Posterior cingulate gyrus (tissue), 11 donors: ENCODE measurements at places on chromosomes 7 and 10.

GRCh38 chr7:72416846-72417245 lies 4.7 kb upstream of the CALN1 start:
- DNase-seq = no peak

GRCh38 chr10:88702848-88703597 lies 3.0 kb upstream of the LIPK start:
- DNase-seq = no peak

- peak; percentile 90 for DNase-seq
Observed at GRCh38 chr10:47176206-47176902, 123.6 kb upstream of the GDF10 start.

DNA sequence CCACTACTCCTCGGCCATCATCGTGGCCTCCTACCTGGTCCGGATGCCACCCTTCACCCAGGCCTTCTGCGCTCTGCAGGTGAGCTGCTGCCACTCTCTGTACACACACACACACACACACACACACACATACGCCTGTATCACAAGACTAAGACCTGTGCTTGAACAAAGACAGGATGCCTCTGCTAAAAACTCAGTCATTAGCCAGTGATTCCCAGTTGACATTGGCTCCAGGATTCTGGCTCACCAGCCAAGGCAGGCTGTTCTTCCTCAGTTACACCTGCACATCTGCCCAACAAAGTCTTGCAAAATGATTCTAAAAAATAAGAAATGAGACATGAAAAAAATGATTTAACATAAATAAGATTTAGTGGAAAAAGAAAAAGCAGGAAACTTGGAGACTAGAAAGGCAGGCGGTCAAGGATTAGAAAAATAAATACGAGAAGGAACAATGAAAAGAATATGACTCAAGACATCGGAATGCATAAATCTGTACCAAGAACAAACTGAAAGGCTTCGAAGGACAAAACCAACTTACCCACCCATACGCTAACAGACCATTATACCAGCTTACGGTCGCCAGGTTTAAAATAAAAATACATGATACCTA lies 7.4 kb upstream of the LRRC18 start:
- no peak for DNase-seq

DNA sequence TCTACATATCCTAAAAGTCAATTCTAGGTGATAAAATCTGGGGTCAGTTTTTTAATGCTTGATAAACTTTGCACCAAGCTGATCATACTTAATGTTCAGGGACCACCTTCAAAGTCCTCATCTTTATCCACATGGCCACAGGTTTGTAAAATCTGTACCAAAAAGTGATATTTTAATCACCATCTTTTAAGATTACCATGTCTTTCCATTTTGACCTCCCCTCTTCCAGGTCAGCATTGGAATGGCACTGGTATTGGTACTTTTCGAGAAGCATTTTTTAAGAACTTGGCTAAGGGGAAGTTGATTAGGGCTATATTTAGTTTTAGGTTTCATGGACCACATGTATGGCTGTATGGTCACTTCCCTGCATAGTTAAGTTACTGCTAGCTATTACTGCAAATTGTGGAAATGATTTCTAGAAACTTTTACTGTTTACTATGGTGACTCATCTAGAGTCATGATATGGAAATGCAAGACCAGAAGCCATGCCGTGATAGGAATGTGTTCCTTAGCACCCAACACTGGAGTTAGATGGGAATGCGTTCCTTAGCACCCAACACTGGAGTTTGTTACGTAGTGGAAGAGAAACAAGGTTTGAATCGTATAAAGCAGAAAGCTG lies 50.8 kb upstream of the ABLIM1 start:
- no peak for DNase-seq

DNA sequence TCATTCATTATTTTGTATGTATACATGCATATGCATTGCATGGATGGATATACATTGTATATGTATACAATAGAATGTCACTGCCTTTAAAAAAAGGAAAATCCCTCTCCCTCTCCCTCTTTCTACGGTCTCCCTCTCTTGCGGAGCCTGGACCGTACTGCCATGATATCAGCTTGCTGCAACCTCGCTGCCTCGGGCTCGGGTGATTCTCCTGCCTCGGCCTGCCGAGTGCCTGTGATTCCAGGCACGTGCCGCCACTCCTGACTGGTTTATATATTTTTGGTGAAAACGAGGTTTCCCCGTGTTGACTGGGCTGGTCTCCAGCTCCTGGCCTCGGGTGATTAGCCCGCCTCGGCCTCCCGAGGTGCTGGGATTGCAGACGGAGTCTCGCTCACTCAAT lies 24.4 kb downstream of the IPMK start:
- DNase-seq = no peak

- no peak for DNase-seq
Observed at GRCh38 chr7:108189733-108190388, 59.7 kb upstream of the LAMB4 start.

DNA sequence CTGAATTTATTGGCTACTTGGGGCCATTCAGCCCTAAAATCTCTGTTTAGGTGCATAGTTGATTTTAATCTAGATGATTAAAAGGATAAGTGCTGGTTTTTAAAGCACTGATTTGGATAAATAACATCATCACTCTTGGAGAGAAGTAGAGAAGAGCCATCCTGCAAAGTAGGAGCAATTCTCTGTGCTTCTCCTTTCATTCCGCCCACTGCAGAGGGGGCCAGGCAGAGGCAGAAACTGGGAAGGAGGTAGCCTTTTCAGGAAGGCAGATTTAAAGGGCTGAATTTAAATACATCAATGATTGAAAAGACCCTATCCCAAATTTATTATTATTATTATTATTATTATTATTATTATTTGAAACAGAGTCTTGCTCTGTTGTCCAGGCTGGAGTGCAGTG lies 14.1 kb downstream of the MAP3K8 start:
- no peak for DNase-seq

DNA sequence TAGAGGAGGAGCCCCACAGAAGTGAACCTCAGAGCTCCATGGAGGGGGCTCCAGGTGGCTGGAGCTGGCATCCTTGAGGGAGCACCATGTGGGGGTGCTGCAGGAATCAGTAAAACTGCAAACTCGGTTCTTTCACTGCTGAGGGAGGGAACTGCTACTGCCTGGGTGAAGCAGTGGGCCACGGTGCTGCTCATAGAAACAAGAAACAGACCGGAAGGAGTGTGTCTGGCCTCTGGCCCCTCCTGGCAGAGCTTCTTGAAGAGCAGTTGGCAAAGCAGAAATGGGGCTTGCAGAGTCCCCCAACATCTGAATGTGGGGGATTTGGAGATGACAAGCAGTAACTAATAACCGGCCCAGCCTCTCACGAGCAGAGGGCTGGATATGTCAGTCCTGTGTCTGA lies 23.8 kb downstream of the TACC2 start:
- no peak for DNase-seq

DNA sequence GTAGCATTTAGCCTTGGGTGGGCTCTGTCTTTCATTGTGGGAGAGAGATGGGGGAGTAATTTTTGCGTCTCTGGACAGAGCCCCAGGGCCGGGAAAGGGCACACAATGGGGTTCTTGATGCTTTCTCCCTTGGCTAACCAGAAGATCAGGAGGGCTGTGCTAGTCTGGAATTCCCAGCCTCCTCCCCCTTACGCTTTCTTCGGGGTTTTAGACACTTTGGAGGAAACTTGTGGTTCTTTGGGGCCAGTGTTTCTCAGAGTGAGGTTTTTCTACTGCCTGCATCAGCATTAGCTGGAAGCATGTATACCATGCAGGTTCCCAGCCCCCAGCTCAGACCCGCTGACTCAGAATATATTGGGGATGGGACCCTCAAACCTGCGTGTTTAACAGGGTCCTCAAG lies 7.0 kb downstream of the NEURL1 start:
- DNase-seq = no peak

DNA sequence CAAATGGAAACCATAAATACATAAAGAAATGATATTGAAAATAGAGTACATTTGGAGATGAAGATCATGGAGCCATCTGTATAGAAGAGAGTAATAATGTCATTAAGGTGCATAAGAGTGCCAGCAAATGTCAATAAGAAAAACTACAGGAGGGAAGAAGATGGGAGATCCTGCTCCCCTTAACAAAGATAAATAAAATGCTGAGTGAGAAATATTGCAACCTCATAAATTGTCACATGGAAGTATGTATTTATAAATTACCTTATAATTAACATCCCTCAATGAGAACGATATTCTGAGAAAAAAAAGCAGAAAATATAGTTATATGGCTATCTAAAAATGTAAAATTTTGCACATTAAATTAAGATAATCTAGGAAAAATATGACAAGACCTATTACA lies 155.2 kb upstream of the PRSS1 start:
- no peak for DNase-seq

GRCh38 chr10:103232772-103233488 lies 12.8 kb upstream of the RPEL1 start:
- DNase-seq = no peak

DNA sequence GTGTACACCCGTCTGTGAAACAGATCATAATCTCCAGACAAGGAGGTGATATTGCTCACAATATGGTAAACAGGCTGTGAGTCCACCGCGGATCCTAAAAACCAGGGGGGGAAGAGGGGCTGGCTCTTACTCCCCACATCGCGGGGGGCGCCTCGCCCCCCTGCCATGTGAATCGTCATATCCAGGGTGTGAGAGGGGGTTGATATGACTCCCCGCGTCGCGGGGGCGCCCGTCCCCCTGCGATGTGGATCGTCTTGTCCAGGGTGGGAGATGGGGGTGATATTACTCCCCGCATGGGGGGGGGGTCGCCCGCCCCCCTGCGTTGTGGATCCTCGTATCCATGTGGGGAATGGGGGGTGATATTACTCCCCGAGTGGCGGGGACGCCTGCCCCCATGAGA lies 30.9 kb downstream of the OCM2 start:
- no peak for DNase-seq

- DNase-seq = no peak
Observed at GRCh38 chr10:88670497-88670896, 6.3 kb downstream of the LIPF start.

GRCh38 chr7:107982042-107982840 lies 20.7 kb downstream of the LAMB1 start:
- no peak for DNase-seq

- DNase-seq = no peak
Observed at GRCh38 chr7:74441801-74442200, 11.9 kb upstream of the GTF2IRD1 start.

- DNase-seq = no peak
Observed at GRCh38 chr7:47049234-47049774, 532.6 kb downstream of the TNS3 start.

- DNase-seq = no peak
Observed at GRCh38 chr10:100904917-100905316, 7.8 kb upstream of the SLF2 start.

DNA sequence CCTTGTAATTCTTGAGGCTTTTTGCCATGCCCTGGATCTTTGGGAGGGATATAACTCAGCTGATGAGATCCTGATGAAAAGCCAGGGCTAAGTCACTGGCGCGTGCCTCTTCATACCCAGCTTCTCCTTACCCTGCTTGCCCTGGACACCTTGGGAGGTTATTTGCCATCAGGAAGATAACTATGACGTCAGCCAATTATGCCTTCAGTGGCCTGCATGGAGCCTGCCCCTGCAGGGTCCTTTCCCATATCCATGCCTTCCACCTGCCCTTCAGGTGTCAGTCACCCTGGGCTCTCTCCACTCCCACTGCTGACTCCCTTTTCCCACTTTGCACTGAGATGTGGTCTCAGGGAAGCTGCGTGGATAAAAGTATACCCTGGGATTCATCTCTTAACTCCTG lies 520.1 kb downstream of the SORCS3 start:
- DNase-seq = no peak

GRCh38 chr7:159061674-159062212 lies 82.9 kb downstream of the VIPR2 start:
- DNase-seq = no peak

GRCh38 chr10:89845541-89846280 lies 144.3 kb downstream of the KIF20B start:
- DNase-seq = no peak

DNA sequence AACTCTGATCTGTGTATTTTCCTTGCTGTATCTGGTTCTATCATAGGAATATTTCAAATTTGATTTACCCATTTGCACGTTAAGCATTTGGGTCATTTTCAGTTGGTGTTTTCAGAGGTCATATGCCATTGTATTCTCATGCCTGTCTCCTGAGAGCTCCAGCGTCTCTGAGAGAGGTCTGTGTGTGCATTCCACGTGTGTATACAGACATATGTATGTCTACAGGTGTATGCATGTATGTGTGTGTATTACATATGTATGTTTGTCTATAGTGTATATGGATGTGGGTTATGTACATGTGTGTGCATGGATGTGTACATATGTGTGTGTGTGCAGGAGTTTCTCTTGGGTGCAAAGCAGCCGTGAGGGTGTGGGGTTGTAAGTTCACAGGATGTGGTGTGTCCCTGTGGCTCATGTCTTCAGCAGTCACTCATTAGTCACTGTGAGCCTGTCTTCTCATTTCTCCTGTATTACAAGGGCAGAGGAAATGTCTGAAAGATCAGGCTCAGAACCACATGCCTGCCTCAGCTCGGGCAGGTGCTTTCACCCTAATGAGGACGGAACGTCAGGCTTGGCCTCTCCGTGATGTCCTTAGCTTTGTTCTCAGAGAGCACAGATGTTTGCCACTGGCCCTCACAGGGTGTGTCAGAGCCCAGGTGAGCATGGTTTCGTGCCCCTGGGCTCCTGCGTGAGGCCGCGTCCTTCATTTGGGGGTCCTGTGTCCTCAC lies 101.6 kb downstream of the NKX6-2 start:
- DNase-seq = no peak

- no peak for DNase-seq
Observed at GRCh38 chr7:20217193-20217948, at the start of gene MACC1. Gene MACC1, minus strand, starts transcription at chr7:20217384. Its CDS starts 55,522 bp downstream, at chr7:20161862.

DNA sequence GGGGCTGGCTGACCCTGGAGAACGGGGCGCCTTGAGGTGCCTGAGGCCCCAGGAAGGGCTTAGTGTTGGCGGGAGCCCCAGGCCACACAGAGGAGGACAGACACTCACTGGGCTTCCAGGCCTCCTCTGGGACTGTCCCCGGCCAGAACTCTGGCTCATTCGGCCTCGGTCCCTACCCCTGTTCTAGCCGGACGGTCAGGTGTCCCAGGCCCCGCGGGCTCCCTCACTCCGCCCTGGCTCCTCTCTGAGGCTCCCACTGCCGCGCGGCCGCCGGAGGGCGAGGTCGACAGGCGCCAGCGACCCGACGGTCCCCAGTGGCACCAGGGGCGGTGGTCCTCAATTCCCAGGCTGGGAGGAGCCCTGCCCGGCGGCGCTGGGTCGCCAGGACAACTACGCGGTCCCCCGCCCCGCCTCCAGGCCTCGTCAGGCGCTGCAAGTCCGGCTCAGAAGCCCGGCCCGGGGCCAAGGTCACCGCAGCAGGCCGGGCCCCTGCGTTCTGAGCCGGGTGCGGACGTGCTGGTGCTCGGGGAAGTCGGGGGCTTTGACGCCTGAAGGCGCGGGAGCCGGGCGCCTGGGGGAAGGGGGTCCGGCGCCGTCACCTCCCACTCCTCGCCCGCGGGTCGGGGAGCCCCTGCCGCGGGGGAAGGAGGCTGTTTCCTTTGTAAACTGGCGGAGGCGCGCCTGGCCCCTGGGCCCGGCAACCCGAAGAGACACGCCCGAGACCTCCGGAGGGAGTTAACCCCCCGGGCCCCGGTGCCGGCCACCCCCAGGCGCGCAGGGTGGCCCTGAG lies 1.1 kb upstream of the PWWP2B start:
- no peak for DNase-seq
